Effector memory CD4-positive, alpha-beta T cell (primary cell): ENCODE measurements at places on chromosomes 3 and 15.

GRCh38 chr3:188421836-188422540 lies 268.0 kb downstream of the LPP start:
- DNase-seq, result no peak

- no peak for DNase-seq
These were observed 299.6 kb downstream of the THSD4 start for GRCh38 chr15:71414853-71415252.

GRCh38 chr3:126464093-126464492 lies 11.6 kb downstream of the ZXDC start:
- no peak for DNase-seq

- DNase-seq, result no peak
These were observed 3.0 kb upstream of the TLNRD1 start for GRCh38 chr15:80997692-80998091.

DNA sequence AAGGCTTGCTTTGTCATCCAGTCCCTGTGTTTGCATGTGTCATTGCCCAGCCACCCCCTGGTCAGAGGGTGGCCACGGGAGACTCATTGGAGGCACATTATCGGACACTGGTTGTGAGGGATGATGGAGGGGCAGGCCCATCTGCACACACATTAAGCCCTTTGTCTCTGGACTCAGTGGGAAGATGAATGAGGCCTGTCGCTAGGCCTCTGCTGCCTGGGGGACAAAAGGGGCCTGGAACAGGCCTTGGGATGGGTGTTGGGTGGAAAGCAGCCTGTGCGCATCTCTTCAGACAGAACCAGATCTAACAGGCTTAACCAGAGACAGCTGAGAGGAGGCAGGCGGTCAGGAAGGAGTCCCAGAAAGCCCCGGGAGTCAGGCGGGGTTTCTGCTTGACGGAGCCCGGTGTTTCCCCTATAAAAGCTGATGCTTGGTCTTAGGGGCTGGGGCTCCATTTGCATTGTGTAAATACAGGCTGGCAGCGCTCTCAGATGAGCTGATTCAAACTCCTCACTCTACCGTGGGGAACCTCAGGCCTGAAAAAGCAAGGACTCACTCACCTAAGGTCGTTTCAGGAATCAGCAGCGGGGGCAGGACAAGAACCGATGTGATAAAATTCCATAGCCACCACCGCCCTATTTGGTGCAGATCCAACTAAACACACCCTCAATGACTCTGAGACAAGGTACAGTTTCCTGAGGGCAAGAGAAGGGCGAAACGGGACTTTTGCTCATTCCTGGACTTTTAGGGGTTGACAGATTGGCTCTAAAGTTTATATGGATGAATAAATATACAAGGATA lies 17.1 kb upstream of the SKIC8 start:
- DNase-seq, result no peak

DNA sequence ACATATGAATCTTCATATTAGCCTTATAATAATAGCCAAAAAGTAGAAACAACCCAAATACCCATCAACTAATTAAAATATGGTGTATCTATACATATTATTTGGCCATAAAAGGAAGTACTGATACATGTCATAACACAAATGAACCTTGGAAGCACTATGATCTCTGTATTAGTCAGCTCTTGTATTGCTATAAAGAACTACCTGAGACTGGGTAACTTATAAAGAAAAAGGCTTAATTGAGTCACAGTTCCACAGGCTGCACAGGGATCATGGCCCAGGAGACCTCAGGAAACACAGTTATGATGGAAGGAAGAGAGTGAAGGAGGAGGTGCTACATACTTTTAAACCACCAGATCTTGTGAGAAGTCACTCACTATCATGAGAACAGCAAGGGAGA lies 16.0 kb upstream of the CCR2 start:
- DNase-seq, result no peak

GRCh38 chr3:12984023-12984823 lies 89.0 kb downstream of the IQSEC1 start:
- no peak for DNase-seq

GRCh38 chr3:5299161-5299560 lies 111.7 kb downstream of the EDEM1 start:
- DNase-seq, result no peak

DNA sequence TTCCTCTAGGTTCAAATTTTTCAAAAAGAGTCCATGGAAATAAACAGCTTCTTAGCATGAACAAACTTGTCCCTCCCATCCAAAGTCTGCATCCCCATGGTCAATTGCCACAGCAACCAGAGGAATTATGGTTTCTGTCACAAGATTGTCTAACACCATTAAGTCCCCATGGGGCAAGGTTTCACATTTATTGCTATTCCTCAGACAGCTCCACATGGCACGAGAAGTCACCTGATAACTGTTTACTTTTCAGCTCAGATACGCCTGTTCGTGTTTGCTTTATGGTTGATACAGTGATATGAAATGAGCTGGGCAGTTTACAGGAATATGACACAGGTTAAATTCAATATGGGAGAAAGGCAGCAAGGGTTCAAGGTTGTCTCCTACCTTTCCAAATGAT lies 37.9 kb upstream of the MUC13 start:
- DNase-seq, result no peak

- no peak for DNase-seq
These were observed 1104.6 kb downstream of the OTOL1 start for GRCh38 chr3:162601101-162601670.
